ENCODE measurements at places on chromosomes 5 and 9.
A peak's percentile ranks its signal among the peaks of the same experiment; 100 is the strongest.

- no peak for DNase-seq
These were observed at the start of gene RXFP3 for GRCh38 chr5:33936381-33937016. Gene RXFP3 (plus strand): TSS chr5:33936386. CDS start chr5:33936741, 355 bp downstream.

DNA sequence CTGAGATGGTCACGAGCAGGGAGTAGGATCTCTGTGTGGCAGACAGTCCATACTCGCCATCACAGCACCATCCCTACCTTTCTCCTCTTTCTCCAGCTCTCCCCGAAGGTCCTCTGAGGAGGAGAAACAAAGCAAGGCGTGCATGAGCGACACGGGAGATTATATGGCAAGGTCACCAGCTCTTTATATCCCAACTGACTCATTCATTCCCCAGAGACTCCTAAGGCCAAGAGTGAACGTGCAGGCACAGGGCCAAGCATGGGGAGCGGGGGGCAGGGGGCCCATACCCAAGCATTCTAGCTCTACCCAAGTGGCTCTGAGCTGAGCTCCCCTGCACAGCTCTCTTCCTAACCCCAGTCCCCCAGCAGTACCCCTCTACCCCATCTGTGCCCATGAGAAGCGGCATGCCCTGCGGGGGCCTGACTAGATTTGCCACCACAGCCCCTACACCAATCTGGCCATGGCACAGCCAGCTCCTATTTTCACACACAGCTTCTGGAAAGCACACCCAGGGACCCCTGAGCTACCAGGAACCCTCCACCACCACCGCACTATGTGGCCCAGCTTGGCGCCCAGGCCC, 6.8 kb downstream of the TRIM7 start:
- DNase-seq = no peak

DNA sequence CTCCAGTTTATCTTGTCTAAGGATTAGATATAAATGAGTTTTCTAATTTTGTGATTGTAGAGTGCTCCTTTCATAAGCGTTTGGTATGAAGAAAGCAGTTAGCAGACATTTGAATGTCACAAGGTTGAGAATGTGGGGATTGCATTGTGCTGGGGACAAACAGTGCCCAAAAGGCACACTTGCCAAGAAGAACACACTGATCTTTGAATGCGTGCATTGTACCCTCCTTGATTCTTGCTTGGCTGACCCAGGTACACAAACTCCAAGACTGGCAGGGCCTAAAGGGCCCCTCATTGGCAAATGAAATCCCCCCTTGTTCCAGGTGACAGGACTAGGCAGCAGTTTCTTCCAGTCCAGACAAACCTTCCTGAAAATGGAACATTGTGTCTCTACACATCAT, 96.9 kb upstream of the LIFR start:
- no peak for DNase-seq

GRCh38 chr5:124453221-124454051, 293.0 kb downstream of the ZNF608 start:
- DNase-seq = no peak

DNA sequence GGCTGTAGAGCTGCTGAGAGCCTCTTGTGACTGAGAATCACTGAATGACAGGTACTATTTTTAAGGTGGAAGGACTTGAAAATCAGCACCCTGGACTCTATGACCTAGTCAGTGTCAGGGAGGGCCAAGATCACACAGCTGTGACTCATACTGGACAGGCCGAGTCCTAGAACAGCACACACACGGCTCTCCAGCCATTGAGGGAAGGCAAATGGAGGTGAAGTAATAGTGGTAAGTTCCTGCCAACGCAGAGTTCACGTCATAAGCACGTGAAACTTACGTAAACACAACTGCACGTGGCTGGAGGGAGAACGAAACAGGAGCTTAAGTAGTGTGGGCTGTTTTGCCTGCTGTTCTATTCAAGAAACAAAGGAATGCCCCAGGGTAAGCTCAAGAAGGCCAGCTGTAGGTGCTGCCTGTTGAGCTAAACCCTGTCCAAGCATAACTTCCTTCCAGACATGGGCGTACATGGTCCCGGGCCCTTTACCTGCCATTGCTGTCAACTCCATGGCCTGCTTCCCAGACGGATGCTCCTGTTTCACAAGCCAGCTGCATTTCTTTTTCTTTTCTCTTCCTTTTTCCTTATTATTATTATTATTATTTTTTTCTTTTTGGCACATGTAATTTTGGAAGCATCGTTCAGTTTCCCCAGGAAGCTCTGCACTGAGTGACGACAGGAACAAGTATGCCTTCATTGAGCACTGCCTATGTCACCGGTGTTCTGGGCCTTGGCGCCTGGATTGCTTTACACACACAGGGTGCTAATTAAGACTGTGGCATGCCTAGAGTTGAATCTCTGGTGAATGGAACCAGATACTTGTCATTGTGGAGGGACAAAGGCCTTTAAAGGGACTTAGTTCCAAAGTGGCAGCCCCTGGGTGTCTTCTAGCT, 10.2 kb upstream of the LCP2 start:
- DNase-seq = no peak

- no peak for DNase-seq
These were observed 618.8 kb upstream of the KLF4 start for GRCh38 chr9:108108280-108108851.

GRCh38 chr9:95502248-95502647, 14.5 kb downstream of the PTCH1 start:
- no peak for DNase-seq

- no peak for DNase-seq
These were observed 3.2 kb downstream of the MAP1B start for GRCh38 chr5:72110394-72111013.

DNA sequence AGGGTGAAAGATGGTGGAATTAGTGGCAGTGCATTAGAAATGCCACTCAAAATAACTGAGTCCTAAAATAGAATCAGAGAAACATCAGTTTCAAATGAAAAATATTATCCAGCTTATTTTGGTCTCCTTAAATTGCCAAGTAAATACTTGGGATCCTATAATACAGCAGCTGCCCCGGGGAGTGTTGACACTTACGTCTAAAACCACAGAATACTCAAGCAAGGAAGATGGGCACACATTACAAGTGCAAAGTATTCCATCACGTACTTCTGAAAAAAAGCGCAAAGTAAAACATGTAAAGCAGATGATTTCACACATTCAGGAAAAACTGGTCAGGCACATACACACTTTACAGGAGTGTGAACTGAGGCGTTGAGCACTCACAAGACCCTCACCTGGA, 2.4 kb upstream of the ARHGEF37 start:
- DNase-seq = no peak

DNA sequence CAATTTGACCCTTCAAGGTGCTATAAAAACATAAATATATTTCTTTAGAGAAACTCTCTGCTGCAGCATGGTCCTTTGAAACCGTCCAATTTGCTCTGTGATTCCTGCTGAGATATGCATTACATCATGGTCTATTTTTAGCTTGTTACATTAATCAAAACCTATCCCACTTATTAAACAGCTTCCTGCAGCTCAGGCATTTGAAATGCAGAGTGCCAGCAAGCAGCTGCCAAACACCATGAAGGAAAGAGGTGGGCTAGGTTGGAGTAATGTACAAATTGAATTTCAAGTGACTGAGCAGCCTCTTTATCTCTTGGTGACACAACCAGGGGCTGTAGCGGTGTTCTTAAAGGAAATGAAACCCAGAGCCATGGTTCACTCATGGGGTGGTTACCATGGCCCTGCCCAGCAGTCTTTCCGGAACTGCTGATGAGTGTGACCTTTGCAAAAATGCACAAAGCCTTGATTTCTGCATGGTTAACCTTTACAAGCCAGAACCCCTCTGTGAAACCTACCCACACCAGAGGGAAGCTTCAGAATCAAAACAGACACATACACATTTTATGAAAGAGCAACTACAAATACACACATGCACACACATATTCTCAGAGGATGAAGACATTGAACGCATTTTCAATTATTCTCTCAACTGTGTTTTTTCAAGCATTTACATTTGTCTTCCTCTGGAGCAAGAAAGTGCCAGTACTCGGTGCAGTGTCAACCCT, 155.8 kb upstream of the ZNF608 start:
- DNase-seq = no peak

DNA sequence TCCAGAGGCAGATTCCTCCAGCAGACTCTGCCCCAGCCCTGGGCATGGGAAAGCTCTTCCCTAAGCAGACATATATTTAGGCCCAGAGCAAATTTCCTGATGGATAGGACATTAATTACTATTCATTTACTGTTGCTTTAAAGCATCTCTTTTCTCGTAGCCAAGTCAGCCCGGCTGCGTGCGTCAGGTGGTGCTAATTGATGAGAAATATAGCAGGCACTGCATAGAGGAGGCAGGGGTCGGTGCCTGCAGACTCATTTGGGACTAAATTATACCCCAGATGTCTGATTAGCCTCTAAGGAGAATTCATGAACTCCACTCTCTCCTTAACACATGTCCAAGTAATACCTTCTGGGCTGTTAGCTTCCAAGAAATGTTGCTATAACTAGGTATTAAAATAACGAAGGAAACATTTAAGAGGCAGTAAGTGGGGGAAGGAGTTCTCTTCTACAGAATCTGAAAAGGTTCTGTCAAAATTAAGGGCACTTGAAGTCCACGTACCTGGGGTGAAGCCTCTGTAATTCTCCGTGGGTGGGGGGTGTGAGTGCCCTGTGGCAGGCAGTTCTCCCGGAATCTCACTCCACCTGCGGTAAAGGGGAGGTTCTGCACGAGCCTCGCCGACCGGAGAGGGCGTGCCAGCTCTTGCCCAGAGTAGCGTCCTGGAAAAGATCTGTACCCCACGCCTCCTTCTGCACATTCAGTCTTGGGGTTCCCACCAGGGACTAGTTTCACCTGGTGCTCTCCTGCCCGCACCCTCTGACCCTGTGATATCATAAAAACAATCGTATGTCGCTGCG, 115.9 kb upstream of the FCN2 start:
- no peak for DNase-seq

GRCh38 chr9:34633851-34634550, 3.6 kb downstream of the SIGMAR1 start:
- DNase-seq = peak; percentile 18

DNA sequence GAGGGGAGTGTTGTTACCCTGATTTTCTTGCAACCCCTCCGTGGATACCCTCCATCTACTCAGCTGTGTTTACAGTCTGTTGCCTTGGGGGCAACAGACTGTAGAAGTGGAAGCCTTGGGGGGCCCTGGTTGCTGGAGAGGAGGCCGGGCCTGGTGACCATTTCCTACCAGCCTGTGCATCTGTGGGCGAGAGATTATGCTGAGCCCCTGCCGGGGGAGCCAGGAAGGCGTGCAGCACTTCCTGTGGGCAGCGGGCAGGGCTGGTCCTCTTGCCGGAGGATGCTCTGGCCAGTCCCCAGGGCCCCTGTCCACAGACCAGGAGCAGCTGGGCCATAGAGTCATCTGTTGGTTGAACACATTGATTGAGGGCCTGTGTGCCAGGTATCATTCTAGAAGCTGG, 11.1 kb downstream of the ERGIC1 start:
- DNase-seq = no peak

- DNase-seq = no peak
These were observed 11.9 kb upstream of the SRFBP1 start for GRCh38 chr5:121949885-121950284.

DNA sequence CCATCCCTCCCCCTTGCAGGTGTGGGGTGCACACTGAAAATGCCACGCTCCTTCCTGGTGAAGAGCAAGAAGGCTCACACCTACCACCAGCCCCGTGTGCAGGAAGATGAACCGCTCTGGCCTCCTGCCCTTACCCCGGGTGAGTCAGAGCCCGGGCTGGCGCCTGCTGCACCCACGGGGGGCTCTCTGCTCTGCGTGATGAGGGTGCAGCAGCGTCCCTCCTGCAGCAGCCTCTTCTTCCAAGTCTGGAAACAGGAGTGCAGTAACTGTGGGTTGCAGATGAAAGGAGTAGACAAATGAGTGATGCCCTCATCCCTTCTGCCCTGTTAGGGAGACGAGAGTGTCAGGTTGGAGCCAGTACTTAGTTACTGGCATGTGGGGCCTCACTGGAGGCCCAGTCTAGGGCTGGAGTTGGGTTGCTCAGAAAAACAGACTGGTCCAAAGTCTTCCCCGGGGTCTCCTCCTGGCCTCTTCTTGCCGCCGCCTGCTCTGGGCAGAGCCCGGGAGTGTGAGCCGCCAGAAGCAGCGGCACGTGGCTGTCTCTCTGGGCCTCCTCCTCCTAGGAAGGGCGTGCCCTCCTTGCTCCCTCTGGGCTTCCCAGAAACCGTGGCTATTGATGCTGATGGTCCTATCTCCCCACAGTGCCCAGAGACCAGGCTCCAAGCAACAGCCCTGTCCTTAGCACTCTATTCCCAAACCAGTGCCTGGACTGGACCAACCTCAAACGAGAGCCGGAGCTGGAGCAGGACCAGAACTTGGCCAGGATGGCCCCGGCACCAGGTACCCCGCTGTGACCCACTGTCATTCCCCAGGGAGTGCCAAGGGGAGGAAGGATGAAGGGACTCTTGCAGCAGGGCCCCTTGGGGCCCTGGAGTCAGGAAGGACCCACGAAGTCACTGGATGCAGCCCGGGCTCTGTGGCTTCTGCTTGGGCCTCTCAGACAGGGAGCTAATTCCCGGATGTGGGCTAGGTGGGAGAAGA, 8.4 kb downstream of the GFI1B start:
- no peak for DNase-seq

- DNase-seq = no peak
These were observed 25.8 kb downstream of the HAVCR1 start for GRCh38 chr5:157033071-157033583.

DNA sequence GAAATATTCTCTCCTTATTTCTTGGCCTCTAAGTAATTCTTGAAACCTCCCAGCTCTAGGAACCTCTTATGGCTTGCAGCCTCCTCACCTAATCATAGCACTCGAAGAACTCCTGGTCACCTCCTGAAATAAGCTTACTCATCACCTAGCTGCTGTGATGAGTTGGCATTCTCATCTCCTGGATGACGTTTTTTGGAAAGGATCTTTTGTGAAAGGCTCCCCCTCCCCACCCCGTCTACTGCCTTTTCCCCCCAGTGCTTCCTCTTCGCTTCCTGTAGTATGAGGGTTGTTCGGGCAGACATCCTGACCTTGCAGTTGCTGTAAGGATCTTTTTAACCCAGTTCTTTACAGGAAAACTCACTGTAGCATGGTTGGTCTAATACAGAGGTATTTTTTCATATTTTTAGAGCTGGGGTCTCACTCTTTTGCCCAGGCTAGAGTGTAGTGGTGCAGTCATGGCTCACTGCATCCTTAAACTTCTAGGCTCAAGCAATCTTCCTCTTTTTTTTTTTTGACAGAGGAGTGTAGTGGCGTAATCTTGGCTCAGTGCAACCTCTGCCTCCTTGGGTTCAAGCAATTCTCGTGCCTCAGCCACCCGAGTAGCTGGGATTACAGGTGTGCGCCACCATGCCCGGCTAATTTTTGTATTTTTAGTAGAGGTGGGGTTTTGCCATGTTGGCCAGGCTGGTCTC, 41.8 kb downstream of the ARHGAP26 start:
- no peak for DNase-seq

- no peak for DNase-seq
These were observed 296.1 kb upstream of the MPDZ start for GRCh38 chr9:13575558-13575957.

DNA sequence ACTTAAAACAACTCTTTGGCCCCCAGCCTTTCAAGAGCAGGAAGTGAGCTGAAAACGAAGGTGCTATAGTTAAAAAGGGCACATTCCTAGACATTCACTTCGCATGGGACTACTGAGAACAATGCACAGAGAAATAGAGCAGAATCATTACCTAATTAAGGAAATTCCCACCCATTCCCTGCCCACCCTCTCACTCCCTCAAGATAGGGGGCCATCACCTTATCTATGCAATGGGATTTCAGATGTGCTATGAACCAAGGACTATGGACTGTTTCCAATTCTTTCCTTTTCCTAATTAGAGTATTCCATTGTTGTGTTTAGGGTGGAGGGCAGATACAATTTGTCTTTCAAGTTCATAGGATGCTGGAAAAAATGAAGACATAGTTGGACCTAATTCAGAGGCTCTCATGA, 476.8 kb downstream of the CETN3 start:
- no peak for DNase-seq

- no peak for DNase-seq
These were observed 1.1 kb upstream of the ENG start for GRCh38 chr9:127855522-127855921.
